Hematopoietic multipotent progenitor cell treated with erythropoietin and hydrocortisone succinate and interleukin-3 and kit ligand, for 4 days (in vitro differentiated cells): ENCODE measurements at places on chromosomes 13 and 19.

GRCh38 chr13:19056984-19057490 lies 124.6 kb downstream of the TUBA3C start:
- DNase-seq = no peak

DNA sequence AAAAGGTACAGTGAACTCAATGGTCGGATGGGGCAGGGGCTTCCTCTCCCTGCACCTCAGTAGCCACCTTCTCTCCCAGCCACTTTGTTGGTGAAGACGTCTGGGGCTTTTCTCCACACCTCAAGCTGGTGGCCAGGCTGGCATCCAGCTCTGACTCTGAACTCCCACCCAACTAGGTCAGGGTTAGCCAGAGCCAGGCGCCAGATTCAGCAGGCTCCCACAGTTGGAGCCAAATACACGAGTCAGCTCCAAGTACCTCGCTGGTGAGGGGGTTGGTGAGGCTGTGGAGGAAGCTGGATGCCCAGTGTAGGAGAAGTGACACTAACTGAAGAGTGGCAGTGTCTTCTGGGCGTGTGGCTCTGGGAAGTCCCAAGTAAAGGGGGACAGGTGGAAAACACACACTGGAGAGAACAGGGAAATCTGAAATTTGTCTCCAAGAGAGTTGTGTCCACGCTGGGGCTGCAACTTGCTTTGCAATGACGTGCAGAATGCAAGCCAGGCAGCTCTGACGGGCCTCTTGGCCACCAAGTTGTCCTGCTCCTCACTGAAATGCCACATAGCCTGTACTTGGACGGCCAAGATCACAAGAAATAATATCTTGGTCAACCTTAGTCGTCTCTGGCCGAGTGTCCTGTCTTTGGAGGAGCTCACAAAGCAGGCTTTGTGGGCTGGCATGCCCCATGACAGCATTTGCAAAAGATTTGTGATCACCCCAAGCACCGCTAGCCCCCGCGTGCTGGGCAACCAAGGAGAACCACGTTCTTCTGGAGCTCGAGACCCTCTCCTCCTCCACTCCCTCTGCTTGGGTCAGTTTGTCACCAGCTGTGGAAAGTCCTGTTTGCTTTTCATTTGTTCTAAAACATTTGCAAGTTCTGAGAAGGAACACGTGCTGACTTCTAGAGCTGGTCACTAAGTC lies 18.1 kb downstream of the SLC7A1 start:
- no peak for DNase-seq

DNA sequence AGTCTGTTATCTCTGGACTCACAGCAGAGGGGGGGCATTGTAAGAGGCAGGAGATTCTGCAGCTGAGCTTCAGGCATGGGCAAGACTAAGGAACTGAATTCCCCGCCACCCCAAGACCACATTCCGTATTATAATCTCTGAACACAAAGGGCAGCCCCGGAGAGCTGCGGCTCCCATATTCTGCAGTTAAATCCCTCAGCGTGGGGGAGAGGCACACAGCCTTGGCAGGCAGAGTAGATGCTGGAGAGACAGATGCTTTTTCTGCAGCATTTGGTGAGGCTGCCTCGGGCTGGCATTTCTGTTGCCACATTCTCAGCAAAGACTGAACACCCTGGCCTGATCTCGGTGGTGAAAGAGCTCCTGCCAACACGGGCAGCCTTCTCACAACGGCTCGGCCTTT lies 12.9 kb downstream of the CHAF1A start:
- no peak for DNase-seq

GRCh38 chr19:33758541-33759013 lies 38.1 kb upstream of the KCTD15 start:
- DNase-seq = no peak

- DNase-seq = no peak
These were observed 100.2 kb upstream of the RFC3 start for GRCh38 chr13:33717775-33718174.

- no peak for DNase-seq
These were observed 165.4 kb downstream of the GPC5 start for GRCh38 chr13:91563799-91564198.

- DNase-seq = no peak
These were observed 206.4 kb downstream of the NHLRC3 start for GRCh38 chr13:39244561-39245230.

DNA sequence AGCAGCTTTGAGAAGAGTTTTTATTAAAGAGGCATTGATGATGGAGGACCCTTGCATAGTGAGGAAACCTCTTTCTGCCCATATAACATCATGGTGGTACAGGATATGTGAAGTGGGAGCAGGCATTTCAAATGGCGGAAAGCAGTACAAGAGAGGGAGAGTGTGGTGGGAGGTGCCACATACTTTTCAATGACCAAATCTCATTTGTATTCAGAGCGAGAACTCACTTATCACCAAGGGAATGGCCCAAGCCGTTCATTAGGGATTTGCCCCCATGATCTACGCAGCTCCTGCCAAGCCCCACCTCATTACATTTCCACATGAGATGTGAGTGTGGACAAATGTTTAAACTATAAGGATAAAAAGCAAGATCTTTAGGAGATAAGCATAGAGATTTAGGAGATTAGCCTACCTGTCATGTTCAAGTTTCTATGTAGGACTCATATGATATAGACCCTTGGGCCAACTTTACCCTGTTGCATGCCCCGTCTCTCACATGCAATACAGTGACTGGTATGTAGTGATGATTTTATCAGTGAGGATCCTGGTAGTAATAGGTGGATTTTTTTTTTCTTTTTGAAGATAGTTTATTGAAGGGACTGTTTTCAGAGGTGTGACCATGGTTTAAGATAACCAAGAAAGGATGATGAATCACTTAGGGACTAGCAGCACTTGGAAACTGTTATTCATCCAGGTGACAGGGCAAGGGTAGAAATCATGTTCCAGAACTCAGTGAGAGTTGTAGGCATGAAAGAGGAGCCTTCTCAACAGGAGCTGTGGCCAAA lies 38.3 kb downstream of the DNAJC15 start:
- no peak for DNase-seq

DNA sequence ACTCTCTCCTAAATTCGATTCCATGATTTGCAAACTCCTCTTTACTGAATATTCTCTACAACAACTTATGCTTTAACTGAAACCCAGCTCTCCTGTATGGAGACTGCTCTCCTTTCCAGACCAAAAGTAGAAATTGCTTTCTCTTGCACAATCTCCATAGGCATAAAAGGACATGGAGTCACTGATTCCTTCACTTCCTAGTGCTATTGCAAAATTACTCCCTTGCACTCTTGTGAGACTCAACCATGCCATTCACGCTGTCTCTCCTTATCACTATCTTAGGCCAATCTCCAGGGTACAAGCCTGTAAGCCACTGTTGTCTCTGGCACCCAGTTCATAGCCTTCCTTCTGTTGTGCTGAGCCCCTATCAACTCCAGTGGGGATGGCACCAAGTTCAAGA lies 30.6 kb downstream of the SERPINE3 start:
- DNase-seq = no peak

GRCh38 chr19:16016226-16017137 lies 59.8 kb upstream of the TPM4 start:
- DNase-seq = no peak

DNA sequence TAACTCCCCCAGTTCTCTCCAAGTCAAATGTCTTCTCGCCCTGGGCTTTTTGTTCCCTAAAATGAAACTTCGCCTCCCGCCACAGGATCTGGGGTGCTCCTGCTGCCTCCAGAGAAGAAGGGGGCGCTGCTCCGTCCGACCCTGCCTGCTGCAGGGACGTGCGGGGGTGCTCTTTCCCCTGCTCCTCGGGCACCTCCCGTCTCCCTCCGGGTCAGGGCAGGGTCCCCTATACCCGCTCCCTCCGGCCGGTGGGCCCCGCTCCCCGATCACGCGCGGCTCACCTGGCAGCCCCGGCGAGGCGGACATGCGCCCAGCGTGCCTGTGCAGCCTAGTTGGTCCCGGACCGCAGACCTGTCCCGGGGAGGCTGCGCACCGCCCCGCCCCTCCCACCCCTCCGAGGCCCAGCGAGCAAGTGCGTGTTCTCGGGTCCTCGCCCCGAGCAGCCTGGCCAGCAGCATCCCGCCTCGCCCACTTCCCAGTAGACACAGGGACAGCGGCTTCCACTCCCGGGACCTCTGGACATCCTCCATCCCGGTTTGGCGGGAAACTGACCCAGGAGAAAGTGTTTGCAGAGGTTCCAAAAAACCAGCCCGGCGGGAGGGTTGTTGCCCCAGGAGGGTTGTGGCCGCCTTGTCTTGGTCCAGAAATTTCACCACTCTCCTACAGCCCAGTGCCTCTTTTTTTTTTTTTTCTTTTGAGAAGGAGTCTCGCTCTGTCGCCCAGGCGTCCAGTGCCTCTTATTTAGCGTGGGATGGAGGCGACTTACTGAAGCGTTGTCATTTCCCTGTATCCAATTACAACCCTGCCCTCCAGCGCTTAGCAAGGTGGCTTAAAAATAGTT lies at the start of gene OXGR1:
Gene OXGR1 (minus strand): TSS at position 460 of the 841 bp plus-strand sequence. CDS start 6,717 bp downstream, outside the sequence.
- peak; percentile 13 for DNase-seq

DNA sequence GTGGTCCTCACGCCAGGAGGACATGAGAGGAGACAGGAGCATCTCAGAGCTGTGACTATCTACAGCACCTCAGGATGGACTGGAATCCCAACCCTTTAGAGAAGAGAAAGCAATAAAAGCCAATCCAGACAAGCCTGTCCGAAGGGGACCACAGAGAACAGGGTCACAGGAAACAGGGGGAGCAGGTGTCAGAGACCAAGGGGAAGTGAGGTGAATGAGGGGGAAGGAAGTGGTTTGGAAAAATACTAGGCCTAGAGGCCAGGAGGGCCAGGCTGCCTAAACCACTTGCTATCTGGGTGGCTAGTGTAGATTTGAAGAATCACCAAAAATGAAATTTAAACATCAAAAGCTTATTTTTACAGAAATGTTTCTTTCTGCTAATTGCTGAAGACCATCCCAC lies 16.2 kb downstream of the TMTC4 start:
- DNase-seq = peak; percentile 32

DNA sequence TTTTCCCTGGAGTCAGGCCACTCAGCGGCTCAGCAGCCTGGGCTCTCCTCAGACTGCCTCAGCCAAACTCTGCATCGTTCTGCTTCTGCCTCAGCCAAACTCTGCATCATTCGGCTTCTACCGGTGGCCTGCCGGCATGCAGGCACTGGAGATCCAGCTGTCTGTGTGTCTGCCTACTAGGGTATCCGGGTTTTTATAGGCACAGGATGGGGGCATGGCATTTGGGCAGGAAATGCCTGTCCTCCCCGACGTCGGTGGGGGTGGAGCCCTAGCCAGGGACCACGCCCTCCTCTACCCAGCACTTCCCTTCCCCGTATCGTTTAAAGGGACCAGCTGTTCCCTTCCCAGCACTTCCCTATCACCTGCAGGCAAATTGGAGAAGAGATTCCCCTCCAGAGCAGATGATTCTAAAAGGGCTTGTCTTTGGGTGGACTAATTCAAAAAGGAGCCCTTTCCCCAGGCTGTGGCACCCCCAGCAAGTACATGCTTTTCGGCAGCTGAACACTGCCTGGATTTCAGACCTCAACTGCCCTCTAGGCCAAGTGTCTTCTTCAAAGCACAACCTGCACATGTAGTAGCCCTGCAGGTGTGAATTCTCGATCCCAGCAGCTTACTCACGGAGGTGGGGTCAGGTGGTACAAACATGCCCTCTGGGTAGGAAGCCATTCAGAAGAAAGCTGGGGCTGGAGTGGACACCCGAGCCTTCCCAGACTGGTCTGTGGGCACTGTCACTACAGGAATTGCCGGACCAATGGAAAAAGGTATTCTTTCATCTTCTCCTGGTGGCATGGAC lies 25.4 kb upstream of the GPR12 start:
- peak; percentile 67 for DNase-seq
